ENCODE measurements at places on chromosomes 16 and 17.

GRCh38 chr16:27344721-27345120 is 30.9 kb downstream of the IL4R start:
- DNase-seq = no peak

GRCh38 chr16:52586159-52586558 is 39.2 kb upstream of the TOX3 start:
- DNase-seq = no peak

DNA sequence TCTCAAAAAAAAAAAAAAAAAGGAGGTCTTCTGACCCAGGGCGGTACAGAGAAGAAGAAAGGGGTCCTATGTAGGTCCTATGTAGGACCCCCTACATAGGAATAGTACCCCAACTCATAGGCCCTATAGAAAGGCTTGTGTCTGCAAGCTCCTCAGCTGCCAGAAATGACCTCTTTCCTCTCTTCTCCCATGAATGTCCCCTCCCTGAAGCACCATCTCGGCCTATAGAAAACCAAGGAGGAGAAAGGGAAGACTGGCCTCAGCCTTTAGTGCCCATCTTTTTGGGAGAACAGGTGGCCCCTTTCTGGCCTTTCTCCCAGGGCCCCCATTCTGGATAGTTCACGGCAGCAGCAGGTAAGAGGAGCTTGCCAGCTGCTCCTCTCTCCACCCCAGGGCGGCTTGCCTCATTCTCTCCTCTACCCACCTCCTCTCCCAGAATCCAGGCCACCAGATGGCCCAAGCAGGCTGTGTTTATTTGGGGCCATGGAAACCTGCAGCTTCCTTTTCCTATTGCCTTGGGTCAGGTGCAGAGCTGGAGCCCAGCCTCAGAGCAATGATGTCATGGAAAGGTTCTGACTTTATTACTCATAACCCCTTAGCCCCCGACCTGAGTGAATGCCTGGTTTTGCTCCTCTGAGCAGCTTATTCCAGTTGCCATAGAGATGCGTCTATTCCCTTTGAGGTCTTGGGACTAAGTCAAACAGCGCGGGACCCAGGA is 1.6 kb upstream of the MRPL58 start:
- no peak for DNase-seq

- DNase-seq = no peak
Observed at GRCh38 chr17:56141046-56141839, 12.0 kb upstream of the ANKFN1 start.

GRCh38 chr16:83924686-83925085 is 25.8 kb downstream of the MLYCD start:
- DNase-seq = no peak

DNA sequence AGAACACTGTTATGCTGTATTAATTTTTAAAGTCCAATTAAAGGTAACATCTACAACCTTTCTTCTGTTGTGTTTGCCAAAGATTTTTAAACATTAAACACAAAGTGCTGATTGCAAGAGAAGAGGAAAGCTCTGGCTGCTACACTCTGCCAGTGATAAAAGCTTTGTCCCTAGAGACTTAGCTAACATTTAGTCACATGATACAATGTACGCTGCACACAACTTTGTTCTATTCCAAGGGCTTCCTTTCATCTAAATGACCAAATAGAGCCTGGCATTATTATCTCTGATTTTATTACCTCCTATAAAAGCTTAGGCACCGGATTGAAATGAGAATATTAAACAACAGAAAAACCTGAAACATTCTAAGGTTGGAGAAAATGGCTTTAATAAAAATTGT is 388.7 kb upstream of the PMFBP1 start:
- no peak for DNase-seq

GRCh38 chr17:75849724-75850123 is 5.4 kb downstream of the WBP2 start:
- no peak for DNase-seq

DNA sequence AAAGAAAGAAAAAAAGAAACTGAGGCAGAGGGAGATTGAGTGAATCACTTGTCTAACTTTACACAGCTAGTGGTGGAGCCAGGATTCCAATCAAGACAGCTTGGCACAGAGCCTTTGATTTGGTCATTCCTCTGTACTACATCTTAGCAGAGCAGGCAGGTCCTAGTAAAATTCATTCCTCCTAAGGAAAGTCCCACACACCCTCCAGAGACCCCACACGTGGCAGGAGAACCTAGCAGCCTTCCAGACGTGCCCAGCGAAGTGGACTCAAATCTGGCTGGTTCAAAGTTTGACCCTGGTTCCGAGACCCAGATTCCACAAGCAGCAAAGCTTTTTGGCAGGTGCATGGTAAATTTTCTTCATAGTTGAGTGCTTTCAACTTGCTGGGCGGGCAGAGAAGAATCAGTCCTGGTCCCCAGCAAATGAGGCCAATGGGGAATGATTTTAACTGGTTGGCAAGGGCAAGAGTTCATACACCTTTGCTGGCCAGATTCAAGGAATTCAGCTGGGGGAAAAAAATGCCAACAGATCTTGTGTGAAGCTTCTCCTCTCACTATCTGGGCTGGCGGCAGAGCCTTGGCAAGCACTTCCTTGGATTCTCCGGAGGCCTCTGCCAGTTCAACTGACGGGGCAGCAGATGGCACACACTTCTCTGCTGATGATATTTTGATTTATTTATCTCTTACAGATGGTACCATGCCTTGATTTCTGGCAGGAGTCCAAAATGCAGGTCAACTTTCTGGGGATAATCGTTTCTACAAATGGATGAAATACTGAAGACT is 82.4 kb downstream of the GSG1L start:
- no peak for DNase-seq

GRCh38 chr17:5780476-5780875 is 196.2 kb upstream of the NLRP1 start:
- no peak for DNase-seq

DNA sequence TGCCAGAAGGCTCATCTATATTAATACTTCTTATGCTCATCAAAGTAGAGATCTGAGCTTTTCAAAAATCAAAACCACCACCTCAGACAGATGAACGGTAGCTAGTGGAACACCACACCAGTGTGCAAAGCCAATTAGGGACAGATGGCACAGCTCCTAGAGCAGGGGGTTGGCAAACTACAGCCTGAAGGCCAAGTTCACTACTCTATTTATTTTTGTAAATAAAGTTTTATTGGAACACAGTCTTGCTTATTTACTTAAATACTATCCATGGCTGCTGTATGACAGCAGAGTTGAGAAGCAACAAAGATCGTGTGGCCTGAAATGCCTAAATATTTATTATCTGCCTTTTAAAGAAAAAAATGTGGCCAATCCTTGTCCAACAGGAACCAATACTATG is 56.8 kb downstream of the AMFR start:
- no peak for DNase-seq

DNA sequence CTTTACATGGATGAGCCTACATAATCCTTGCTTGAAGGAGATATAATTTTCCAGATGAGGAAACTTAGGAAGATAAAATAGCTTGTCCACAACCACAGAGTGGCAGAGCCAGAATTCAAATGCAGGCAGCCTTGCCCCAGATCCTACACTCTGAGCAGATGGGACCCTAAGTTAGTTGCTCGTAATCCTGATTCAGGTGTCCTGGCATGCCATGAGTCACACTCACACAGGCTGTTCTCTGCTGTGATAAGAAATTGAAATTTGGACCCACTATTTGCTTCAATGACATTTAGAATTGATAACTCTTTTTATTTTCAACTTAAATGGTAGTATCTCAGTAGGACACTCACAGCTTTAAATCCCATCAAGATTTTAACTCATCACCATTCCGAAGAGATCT is 150.7 kb upstream of the CACNG5 start:
- DNase-seq = no peak

DNA sequence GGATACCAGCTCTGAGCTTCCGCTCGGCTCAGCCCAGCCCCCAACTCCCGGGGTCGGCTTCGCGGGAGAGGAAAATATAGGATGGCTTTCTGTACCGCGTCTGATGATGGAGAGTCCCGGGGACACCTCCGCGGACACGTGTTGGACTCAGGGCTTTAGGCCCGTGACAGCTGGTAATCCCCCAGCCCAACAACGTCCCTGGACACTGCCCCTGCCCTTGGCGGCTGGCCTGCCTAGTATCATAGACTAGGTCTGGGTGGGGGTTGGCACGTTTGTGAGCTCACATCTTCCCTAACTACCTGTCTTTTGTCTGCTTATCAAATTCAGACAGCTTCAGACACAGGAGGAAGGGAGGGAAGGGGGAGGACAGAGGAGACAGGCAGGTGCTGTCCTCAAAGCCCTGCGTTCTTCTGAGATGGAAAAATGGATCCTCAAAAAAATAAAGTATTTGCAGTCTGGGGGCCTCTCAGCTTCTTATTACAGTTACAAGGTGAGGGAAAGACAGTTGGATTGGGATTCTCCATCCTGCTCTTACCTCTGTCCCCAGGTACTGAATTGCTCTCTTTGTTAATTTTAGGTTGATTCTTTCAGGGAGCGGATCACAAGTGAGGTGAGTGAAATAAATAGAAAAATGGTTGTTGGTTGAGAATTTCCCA is 698 bp downstream of the PSME3 start:
- DNase-seq = no peak

DNA sequence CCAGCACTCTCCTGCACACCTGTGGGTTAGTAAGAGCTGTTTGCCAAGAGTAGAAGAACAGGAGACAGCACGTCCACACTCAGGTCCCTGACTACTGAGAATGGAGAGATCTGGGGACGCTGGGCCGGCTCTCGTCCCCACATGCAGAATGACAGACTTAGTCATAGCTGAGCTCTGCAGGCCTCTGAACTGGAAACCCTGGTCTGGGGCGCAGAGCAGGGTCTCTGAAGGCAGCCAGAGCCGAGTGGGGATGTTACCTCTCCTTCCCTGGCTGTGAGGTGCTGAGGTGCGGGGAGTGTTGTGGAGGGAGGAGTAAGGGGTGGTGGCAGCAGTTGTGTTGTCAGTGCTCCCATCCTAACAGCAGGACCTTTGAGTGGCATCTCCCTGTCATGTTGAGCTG is 7.2 kb upstream of the JPT2 start:
- no peak for DNase-seq

GRCh38 chr16:23786964-23787561 is 32.2 kb downstream of the CHP2 start:
- DNase-seq = no peak

All from CD14-positive monocyte (primary cell).